Activated naive CD8-positive, alpha-beta T cell treated with anti-CD3 and anti-CD28 coated beads, Interleukin-2, amount 50 U/mL, for 16 hours (primary cell): ENCODE measurements at places on chromosomes 1 and 21.

DNA sequence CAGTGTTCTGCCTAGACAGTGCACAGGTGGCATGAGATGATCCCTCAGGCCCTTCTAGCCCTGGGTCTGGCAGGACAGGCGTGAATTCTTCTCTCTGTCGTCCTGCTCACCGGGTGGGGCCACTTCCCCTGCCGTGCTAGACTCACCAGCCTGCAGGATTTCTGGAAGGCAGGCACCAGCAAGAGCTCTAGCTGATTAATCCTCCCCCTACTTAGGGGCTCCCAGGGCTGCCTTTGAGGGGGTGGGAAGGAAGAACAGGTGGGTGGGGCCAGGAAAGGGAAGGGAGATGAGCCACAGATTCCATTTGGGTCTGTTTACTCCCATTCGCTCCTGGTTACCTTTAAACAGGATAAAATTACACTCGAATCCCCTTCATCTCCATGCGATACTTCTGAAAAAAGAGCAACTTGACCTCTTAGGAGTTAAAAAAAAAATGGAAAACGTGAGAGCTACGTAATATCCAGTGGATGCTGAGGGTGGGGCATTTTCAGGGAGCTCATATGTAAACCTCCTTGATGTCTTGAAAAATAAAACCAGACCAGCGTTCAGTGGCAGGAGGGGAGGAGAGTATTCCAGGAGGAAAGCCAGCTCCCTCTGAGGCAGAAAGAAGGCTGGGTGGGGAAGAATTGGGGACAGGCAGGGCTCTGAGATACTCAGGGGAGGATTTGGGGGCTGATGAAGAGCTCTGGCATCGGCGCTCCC lies 665.5 kb downstream of the PTPRU start:
- no peak for DNase-seq

GRCh38 chr1:53134961-53135734 lies 7.3 kb downstream of the SLC1A7 start:
- no peak for DNase-seq

DNA sequence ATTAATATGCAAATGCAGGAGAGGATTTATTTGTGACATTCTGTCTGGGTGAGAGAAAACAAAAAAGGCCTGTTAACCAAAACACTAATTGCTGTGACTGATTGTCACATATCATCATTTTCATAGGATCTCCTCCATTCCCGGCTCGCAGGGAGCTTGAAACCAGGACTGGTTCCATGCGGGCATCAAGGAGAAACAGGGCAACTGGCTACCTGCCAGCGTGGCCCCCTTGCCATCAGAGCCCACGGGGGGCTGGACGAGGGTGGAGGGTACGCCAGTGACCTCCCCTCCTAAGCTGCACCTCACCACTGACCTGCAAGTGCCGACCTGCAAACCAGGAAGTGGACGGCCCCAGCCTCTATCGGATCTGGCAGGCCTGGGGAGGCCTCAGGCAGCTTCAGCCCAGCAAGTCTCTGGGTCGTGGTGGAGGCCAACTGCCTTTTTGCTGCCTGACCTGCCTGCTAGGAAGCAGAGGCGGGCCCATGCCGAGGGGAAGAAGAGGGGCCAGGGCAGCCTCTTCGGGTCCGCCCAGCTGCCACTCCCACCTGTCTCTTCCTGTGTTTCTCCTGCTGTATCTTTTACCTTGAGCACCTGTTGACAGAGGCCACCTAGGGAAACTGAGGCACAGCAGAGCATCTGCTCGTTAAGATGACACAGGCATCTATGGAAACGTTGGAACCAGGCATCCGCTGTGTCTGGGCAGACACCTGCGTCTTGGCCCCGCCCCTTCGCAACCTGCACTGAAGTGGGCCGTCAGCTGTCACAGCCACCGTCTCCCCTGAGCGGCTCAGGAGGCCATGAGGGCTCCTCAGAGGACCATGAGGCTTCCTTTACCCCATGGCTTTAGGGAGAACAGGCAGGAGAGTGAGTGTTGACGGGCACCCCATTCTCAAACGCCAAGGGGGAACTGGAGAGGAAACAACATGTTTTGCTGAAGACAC lies 74.8 kb downstream of the CASZ1 start:
- DNase-seq = no peak

DNA sequence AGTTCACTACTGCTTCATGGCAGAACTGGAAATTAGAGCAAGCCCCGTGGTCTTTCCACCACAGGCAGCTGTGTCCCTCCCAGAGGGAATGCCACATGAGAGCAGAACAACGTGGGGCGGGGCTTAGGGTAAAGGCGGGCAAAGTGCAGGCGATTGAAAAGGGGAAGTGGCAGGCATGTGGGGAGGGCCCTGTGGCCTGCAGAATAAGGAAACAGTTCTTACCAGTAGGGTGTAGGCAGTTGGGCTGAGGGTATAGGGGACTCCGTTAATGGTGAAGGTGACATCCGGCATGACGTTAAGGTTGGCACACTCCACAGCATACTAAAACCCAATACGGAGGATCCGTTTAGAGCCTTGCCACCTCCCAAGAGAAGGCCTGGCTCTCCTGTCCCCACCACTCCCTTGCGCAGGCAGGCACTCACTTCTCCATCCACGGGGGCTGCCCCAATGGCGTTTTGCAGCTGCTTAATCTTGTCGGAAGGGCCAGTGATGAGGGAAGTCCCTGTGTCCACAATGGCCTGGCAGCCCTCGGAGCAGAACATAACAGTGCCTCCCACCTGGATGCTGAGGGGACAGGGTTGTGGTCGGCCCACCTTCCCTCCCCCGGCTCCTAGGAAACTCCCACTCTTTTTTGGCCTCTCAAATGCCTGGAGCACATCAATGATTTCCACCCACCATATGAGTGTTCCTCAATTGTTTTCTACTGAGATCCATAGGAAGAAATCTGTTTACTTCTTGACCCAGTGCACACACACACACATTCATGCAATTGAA lies 9.1 kb upstream of the RAB7B start:
- no peak for DNase-seq

GRCh38 chr1:213388199-213388598 lies 337.2 kb downstream of the RPS6KC1 start:
- no peak for DNase-seq

DNA sequence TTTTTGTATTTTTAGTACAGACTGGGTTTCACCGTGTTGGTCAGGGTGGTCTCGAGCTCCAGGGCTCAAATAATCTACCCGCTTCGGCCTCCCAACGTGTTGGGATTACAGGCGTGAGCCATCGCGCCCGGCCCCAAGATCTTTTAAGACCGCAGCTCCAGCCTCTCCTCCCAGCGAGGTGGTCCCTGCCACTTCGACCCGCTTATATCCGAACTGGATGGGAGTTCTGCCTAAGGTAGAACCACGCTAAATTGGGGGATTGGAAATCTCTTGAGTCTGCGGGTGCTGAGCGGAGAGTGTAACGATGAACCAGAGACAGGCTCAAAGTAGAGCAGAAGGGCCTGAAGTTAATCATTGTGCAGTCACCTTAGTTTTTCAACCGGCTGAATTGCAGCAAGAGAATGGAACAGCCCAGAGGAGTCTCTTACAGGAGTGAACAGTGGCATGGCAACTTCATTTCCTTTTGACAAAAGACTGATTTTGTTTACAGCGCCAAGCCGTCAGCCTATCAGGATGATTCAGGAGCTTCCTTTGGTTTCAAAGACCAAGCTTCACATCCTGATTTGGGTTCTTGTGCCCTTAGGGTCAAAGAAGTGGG lies 726 bp upstream of the CYB5R1 start:
- no peak for DNase-seq

- no peak for DNase-seq
Observed at GRCh38 chr21:31629972-31630711, 29.4 kb upstream of the SOD1 start.

- DNase-seq = no peak
Observed at GRCh38 chr1:33099290-33100118, 18.6 kb downstream of the AZIN2 start.

DNA sequence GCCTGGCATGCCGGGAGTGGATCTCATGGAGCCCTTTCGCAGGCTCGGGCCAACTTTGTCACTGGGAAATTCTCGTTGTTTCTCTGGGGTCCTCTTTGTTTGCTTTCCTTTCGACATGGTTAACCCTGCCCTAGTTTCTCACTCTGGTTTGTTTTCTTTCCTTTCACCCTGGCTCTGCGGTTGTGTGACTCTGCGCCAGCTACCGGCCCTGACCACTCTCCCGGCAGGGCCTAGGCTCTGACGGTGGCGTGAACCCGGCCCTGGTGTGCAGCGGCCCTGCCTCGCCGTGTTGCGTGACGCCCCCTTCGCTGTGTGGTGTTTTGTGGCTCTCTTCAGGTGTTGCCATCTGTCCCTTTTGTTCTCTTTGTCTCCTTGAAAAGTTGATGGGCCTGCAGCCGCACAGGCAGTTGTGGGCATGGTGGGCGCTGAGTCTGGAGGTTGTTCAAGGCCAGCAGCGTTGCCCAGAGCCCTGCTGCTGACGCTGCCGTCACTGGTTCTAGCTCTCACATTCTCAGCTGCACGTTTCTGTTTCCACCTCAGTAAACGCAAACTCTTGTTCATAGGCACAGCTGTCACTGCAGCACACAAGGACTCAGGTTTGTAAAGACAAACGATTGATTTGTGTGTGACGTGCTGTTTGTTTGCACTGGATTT lies 64.6 kb upstream of the DIP2A start:
- DNase-seq = no peak
